Activated T-helper 2 cell treated with anti-CD3 and anti-CD28 coated beads, Interferon-gamma antibody, Interleukin-2, Interleukin-4, amounts not matched to agents 10 μg/mL and 5 μg/mL and 100 μg/mL, durations not matched to agents 14 hours and 24 hours and 36 hours (primary cell): ENCODE measurements at places on chromosomes 1 and 21. TPM values are rescaled to one million over a fixed set of nuclear protein-coding genes. Genes with fewer than 3 reads are reported as not detected.

CRYAA gene
- total RNA-seq = not detected in 2 replicates

FLG2 gene
- total RNA-seq = not detected in 2 replicates

GRCh38 chr1:119475866-119476439 is 31.1 kb upstream of the HSD3B1 start:
- H3K27ac ChIP-seq = no peak overlapping the region
- no peak overlapping the region for H3K4me3 ChIP-seq
- peaks cover 3% of the 10 kb centered on the region for H3K4me1 ChIP-seq
- peaks cover 2% of the 10 kb centered on the region for H3K27me3 ChIP-seq

- no peak overlapping the region for H3K4me3 ChIP-seq
- peaks cover 13% of the 10 kb centered on the region for H3K4me1 ChIP-seq
- no peaks in the 10 kb centered on the region for H3K36me3 ChIP-seq
- no peak for DNase-seq
These were observed 4.9 kb upstream of the DMRTA2 start for GRCh38 chr1:50427818-50428779.

DNA sequence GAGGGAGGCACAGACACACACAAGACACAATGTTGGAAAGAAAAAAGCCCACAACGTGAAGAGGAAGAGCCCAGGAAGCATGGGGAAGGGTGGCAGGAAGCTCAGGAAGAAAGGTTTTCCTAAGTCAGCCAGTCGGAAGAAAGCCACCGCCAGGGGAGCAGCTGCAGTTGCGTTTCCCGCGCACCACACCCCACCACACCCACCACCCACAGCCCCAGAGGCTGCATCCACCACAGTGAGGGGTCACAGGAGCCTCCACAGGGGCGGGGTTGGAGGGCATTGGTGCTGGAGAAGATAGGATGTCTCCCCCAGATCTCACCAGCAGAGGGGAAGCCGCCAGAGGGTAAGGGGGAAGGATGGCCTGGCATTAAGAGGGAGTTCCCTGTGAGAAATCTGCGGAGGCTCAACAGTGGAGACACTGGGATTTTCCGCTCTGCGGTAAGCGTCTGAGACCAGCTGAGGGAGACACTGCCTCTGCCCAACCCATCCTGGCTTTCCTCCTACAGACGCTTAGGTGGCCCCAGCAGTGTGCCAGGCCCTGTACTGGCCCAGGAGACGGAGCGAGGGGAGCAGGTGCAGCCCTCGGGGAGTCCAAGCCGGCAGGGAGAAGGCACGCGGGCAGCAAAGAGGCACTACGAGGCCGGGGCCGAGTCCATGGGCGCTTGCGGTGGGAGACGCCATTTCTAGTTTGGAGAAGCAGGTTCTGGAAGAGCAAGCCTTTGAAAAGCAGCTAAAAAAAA is 19.8 kb downstream of the PGLYRP3 start:
- no peak overlapping the region for H3K27ac ChIP-seq
- no peak overlapping the region for H3K4me3 ChIP-seq
- peaks cover 2% of the 10 kb centered on the region for H3K27me3 ChIP-seq
- DNase-seq = no peak
- H3K4me1 ChIP-seq = peaks cover 4% of the 10 kb centered on the region
- H3K36me3 ChIP-seq = no peaks in the 10 kb centered on the region

- DNase-seq = no peak
- H3K27ac ChIP-seq = no peak overlapping the region
- no peaks in the 10 kb centered on the region for H3K36me3 ChIP-seq
- peaks cover 13% of the 10 kb centered on the region for H3K4me1 ChIP-seq
These were observed 16.2 kb upstream of the LIN9 start for GRCh38 chr1:226325178-226325577.

DNA sequence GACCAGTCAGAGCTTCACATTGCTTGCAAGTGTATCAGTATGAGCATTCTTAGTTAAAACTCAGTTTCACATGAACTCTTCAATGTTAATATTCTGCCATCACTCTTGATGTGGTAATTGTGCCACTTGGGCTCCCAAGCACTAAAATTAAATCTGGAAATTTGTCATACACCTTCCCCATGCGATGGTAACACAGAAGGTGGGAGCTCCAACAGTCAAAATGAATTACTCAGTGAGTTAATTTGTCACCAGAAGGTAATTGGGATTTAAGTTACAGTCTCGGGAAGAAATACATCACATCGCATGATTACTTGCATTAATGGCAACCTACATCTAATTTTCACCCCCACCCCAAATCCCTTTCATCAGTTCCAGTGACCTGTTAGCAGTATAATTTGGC is 376.5 kb upstream of the DAB1 start:
- H3K27me3 ChIP-seq = no peaks in the 10 kb centered on the region
- no peak overlapping the region for H3K4me3 ChIP-seq
- H3K27ac ChIP-seq = no peak overlapping the region
- DNase-seq = no peak
